D721Med (cell line): ENCODE measurements at places on chromosomes 5 and 9.
A peak's percentile ranks its signal among the peaks of the same experiment; 100 is the strongest.

DNA sequence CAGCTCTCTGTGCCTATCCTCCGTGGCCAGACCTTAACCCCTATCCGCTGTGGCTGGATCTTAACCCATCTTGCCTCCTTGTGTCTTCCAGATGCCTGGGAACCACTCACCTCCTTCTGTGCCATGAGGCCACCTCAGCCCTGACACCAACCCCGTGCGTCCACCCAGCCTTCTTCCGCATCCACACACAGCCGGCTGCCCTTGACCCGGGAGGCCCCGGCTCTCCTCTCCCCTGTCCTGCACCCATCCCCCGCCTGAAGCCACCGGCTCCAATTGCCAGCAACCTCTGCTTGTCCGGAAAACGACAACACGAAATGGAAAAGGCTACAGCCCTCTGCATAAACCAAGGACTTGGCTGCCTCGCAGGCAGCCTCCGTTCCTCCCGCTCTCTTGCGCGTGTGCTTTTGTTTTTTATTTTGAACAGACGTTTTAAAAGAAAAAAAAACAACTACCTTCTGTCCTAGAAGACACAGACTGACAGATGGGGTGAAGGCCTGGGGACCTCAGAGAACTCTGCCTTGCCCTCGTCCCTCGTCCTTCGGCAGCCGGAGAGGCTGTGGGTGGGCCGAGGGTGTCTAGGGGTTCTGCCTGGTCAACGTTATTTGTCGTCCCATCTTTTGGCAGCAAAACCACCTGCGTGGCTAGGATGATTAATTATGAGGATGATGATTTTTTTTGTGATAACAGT is 32.5 kb upstream of the HMCN2 start:
- DNase-seq, result no peak

GRCh38 chr9:120361551-120361950 is 218.4 kb downstream of the CDK5RAP2 start:
- no peak for DNase-seq

DNA sequence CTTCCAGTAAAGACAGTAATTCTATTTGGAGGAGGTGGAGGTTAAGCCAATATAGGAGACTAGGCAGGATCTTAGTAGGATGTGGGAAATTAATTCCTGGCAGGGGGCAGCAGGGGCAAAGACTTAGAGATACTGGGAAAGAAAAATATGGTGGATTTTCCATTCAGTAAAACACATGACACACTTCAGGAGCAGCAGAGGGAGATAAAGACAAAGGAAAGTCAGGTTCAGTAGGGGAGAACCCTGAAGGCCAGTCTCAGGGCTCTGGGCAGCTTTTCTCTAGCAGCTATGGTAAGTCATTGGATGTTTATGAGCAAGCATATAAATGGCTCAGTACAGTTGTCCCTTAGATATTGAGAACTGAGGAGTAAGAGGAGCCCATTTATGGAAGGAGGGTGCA is 105.5 kb downstream of the PJA2 start:
- no peak for DNase-seq

- no peak for DNase-seq
Measured at GRCh38 chr9:104110509-104110908, 16.4 kb downstream of the SMC2 start.

DNA sequence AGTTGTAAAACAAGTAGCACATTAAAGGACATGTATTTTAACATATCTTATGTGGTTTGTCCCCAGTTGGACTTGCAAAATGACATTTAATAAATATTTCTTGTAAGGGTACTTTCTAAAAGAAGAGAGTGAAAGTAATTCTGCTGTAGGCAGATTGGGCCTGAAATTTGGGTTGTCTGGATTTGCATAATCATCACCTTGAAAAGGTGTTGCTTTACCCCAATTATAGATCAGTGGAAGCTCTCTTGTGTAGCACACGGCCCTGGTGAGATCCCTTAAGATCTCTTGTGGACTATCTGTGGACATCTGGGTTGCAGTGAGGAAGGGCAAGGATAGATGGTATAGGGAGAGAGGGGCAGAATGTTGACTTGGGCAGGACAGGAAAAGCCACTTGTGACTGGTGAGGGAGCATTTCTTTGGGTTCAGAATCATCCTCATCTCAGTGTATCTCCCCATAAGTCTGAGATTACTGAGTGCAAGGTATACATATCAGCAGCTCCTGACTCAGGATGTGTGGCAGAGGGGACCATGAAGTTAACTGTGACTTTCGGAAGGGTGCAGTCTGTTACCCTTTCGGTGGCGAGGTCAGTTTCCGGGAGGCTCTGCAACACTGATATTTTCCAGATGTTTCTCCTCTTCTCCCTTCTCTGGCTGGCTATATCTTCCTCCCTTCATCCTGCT is 2.0 kb upstream of the TNFAIP8 start:
- no peak for DNase-seq

- DNase-seq, result no peak
Measured at GRCh38 chr5:149452007-149452664, 73.0 kb upstream of the IL17B start.

GRCh38 chr9:18428661-18429060 is 45.3 kb upstream of the ADAMTSL1 start:
- DNase-seq, result no peak

- DNase-seq, result no peak
Measured at GRCh38 chr9:109411798-109412352, 86.2 kb downstream of the PTPN3 start.

- peak; percentile 92 for DNase-seq
Measured at GRCh38 chr9:127754099-127755060, 19.3 kb upstream of the TOR2A start.

DNA sequence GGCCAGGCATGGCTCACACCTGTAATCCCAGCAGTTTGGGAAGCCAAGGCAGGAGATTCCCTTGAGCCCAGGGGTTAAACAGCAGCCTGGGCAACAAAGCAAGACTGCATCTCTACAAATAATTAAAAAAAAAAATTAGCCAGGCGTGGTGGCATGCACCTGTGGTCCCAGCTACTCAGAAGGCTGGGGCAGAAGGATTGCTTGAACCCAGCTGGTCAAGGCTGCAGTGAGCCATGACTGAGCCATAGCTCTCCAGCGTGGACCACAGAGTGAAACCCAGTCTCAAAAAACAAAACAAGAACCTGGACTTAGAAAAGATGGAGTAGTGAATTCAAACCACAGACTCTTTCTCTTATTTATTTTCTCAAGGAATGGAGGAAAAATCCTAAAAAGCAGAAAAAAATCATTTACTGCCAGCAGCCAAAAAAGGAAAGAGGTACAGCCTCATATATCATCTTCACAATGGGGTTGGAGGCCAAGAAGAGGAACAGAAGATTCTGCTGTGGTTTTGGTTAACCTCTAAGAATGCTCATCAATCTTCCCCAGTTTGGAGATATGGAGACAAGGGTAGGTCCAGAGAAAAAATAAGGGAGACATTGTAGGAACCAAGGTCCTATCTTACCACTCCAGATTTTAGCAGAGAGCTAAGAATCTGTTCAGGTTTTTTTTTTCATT is 40.0 kb upstream of the MYO10 start:
- no peak for DNase-seq

GRCh38 chr9:89483592-89484474 is 14.1 kb downstream of the SEMA4D start:
- DNase-seq, result no peak

- DNase-seq, result no peak
Measured at GRCh38 chr9:22288661-22289060, 158.0 kb upstream of the DMRTA1 start.

GRCh38 chr5:60633341-60633740 is 66.6 kb downstream of the DEPDC1B start:
- DNase-seq, result no peak

- DNase-seq, result no peak
Measured at GRCh38 chr5:133985540-133986180, 17.2 kb upstream of the C5orf15 start.

GRCh38 chr5:161094411-161094810 is 242.4 kb upstream of the ATP10B start:
- no peak for DNase-seq

GRCh38 chr5:125267636-125268248 is 521.3 kb upstream of the ZNF608 start:
- DNase-seq, result peak; percentile 26

GRCh38 chr9:4084435-4084818 is 215.4 kb downstream of the GLIS3 start:
- DNase-seq, result no peak

DNA sequence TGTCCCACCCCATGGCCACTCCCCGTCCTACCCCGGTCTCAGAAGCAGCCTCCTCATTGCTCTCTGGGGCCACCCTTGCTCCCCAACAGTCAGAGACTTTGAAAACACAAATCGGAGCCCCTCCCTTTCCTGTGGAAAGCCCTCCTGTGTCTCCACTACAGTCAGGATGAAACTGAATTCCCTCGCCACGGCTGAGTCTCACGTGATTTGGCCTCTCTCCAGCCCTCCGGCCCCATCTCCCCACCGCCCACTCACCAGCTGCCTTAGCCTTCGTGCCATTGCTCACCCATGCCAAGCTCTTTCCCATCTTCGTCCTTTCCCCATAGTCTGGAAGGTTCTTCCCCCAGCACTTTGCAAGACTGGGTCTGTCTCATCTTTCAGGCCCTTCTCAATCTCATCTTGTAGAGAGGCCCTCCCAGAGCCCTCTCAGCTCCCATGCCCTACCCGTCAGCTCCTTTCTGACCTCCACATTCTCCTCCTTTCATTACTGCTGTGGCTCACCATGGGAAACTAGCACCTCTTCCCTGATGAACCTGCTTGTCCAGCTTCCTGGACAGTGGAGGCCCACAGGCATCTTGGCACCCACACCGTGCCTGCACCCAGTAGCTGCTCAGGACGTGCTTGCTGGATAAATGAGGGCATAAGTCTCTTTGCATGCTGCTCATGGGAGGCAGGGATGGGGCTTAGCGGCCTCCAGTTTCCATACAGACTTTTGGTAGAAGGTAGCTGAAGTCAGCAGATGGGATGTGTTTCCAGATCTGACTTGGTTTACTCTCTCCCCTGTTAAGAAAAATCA is 126.4 kb upstream of the COL5A1 start:
- DNase-seq, result no peak

DNA sequence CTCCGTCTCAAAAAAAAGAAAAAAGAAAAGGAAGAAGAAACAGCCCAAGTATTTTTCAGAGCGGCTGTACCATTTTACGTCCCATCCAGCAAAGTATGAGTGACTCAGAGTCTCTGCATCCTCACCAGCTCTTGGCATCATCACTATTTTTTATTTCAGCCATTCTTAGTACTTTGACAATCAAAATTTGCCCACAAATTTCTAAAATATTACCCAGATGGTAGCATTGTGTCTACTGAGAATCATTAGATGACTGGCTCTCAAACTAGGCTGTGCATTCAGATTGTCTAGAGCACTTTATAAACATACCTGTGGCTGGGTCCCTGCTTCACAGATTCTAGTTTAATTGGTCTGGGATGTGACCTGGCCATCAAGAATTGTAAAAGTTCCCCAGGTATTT is 21.6 kb upstream of the MELK start:
- DNase-seq, result no peak

- no peak for DNase-seq
Measured at GRCh38 chr5:136749016-136749415, 383.7 kb upstream of the TRPC7 start.

GRCh38 chr5:173300389-173301047 is 27.7 kb downstream of the STC2 start:
- DNase-seq, result no peak

GRCh38 chr5:15585841-15586591 is 86.0 kb downstream of the FBXL7 start:
- DNase-seq, result no peak

DNA sequence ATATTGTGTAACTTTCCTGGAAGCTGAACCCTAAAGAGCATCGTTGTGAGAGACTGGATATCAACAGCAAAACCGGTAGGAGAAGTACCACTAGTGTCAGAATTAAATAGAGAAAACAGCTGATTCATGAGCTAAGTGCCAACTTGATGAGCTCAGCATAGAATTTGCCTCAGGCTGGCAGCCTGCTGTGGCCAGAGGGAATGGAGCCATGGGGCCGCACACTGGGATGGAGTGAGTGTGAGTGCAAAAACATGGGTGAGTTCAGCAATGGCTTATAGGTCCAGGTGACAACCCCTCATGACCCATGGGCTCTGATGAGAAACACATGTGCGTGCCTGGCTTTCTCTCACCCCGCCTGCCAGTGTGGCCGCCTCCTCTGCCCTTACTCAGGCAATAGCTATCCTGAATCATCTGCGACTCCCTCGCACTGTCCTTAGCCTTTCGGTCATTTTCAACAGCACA is 25.4 kb downstream of the ADAMTS16 start:
- no peak for DNase-seq

GRCh38 chr9:126490871-126491567 is 122.7 kb upstream of the LMX1B start:
- no peak for DNase-seq

- no peak for DNase-seq
Measured at GRCh38 chr9:110769667-110770066, 101.1 kb downstream of the MUSK start.

- no peak for DNase-seq
Measured at GRCh38 chr5:152097128-152097527, 172.5 kb upstream of the GLRA1 start.

- no peak for DNase-seq
Measured at GRCh38 chr9:129868023-129868871, 33.0 kb downstream of the USP20 start.

- no peak for DNase-seq
Measured at GRCh38 chr5:160419458-160420330, 813 bp upstream of the SLU7 start.

DNA sequence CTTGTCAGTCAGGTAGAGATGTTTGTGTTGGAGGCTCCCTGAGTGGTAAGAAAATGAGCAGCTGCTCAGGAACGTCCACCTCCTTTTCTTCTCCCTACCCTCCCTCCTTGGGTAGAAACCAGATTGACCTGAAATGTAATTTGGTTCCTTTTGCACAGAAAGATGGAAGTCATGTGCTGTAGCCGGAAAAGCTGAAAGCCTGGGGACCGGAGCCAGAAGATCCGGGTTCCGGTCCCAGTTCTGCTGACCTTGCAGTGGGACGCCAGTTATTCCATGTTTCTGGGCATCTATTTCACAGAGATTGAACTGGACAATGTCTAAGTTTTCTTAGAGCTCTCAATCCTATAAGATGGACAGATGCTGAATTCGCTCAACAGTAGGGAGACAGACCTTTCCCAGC is 40.1 kb downstream of the SLC36A1 start:
- no peak for DNase-seq

DNA sequence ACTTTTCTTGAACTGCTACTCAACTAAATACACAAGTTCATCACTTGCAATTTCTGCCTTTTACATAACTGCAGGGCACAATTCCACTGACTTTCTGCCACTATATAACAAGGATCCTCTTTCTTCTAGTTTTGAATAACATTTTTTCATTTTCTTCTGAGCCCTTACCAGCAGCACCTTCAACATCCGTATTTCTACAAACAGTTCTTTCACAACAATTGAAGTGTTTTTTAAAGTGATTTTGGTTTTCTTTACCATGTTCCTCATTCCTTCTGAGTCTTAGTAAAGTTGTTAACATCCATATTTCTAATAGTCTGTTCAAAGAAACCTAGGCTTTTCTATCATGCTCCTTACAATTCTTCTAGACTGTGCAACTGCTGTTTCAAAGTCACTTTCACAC is 127.2 kb upstream of the PITX1 start:
- DNase-seq, result no peak

- DNase-seq, result no peak
Measured at GRCh38 chr5:126969548-126969947, 60.8 kb downstream of the MARCHF3 start.
